ENCODE measurements at places on chromosomes 5 and 9.
A peak's percentile ranks its signal among the peaks of the same experiment; 100 is the strongest.

- no peak for DNase-seq
These were observed 563 bp downstream of the SNAPC4 start for GRCh38 chr9:136399176-136400037.

GRCh38 chr5:62689599-62690368, 111.2 kb downstream of the LRRC70 start:
- DNase-seq, result no peak

GRCh38 chr9:22463205-22463604, 16.6 kb downstream of the DMRTA1 start:
- DNase-seq, result no peak

DNA sequence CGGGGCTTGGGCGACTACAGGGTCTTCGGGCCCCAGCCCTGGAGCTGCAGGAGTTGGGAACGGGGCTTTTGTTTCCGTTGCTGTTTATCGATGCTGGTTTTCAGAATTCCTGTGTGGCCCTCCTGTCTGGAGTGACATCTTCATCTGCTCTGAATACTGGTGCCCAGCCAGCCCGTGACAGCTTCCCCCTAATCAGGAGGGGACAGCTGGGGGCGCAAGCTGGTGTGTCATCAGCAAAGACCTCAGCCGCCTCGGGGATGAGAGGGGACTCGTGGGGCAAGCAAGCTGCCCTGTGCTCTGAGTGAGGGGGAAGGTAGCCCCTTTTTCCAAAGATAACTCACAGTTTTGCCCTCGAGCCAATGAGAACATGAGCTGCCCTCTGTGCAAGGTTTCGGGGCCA, 110.7 kb downstream of the RXRA start:
- no peak for DNase-seq

GRCh38 chr5:136040746-136041415, 12.1 kb downstream of the TGFBI start:
- DNase-seq, result peak; percentile 49

DNA sequence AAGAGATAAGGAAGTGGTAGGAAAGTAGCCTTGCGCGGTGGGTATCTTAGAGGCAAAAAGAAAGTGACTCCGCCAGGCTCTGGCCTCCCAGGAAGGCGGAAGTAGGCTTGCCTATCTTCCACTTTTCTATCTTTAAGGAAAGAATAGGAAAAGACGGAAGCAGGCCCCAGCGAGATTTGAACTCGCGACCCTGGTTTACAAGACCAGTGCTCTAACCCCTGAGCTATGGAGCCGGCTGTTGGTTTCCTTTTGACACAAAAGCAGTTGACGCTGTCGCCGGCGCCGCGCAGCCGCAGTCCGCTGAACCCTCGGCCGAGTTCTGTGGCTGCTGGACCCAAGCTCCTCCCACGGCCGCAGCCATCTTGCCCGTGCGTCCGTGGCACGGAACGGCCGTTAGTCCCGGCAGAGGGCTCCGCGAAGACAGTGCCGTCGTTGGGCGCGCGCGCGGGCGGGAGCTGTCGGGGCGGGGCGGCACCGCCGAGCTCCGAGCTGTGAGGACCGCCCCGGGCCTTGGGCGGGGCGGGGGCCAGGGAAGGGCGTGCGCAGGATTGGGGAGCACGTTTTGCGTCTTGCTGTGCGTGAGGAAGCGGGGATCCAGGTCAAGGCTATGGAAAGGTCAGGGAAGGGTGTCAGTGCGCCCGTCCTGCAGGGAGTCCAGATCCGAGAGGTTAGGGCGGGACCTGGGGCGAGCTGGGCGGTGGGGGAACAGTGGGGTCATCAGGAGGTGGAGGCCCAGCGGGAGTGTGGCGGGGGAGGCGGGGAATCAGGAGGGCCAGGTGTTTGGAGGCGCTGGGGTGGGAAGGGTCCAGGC, 13.3 kb downstream of the TRIM7 start:
- no peak for DNase-seq

- no peak for DNase-seq
These were observed 102.2 kb downstream of the COL5A1 start for GRCh38 chr9:134743853-134744252.

DNA sequence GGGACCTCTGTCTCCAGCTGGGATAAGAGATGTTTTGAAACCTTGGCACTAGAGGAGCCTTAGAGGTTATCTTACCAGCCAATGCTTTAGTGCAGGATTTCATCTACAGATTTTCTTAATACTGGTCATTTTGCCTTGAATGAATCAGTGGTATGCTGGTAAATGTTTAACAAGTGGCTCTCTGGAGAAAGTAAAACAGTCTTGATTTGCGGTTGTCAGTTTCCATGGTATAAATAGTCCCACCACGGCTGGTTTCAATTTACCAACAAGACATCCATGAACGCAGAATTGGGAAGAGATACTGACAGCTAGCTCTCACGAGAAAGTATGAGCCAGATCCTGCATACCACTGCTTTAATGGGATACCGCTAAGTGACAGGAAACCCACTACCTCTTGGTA, 56.7 kb upstream of the CXCL14 start:
- DNase-seq, result no peak

DNA sequence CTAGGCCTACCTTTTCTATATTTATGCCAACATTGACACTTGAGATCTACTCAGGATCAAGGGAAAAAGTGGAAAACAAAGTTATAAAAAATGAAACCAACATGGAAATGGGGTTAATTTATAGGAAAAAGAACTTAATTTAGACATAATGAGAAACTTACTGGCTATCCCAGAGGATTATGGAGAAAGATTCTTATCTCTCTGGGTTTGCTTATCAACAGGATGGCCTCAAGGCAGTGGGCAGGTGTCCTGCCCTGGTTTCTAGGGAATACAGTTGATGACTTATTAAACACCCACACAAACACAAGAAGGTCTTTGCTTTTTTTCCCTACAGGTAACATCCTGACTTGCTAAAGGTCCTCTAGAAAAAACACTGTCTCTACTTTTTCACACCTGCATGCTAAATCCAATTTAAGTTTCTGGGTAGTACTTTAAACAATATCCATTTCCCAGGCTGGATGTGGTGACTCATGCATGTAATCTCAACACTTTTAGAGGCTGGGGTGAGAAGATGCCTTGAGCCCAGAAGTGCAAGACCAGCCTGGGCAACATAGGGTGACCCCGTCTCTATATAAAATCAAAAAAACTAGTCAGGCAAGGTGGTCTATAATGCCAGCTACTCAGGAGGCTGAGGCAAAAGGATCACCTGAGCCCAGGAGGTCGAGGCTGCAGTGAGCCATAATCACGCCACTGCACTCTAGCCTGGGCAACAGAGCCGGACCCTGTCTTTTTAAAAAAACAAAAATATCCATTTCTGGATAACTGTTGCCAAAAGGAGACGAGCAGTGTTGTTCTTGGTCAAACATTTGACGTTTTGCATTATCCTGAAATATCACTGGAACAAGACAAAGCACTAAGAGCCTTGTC, 6.6 kb upstream of the ZNF608 start:
- DNase-seq, result no peak

DNA sequence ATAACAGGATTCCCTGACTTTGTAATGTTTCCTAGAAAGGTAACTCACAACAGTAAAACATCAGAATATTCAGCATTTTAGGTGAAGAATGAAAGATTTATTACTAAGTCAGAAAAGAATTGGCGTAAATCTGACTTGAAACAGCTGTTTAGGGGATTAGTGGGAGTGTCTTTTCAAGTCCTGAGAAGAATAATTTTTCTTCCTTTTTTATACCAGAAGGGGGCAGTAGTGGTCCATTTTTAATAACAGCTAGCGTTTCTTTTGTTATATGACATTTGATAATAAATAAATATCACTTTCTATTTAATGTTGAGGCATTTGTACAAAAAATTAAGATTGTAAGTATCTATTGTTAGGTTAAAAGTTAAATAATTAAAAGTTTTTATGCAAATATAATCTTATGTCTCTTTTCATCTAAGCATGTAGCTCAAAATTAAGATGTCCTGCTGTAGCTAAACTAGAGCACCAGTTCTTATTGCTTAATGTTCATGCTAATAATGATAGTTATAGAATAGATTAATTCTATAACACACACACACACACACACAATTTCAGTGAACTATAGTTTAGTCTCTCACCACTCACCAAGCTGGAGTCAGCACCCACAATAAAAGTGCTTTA, 258.7 kb upstream of the ARRDC3 start:
- no peak for DNase-seq
